Gastrocnemius medialis (tissue), 4 donors: ENCODE measurements at places on chromosomes 7 and 10.

DNA sequence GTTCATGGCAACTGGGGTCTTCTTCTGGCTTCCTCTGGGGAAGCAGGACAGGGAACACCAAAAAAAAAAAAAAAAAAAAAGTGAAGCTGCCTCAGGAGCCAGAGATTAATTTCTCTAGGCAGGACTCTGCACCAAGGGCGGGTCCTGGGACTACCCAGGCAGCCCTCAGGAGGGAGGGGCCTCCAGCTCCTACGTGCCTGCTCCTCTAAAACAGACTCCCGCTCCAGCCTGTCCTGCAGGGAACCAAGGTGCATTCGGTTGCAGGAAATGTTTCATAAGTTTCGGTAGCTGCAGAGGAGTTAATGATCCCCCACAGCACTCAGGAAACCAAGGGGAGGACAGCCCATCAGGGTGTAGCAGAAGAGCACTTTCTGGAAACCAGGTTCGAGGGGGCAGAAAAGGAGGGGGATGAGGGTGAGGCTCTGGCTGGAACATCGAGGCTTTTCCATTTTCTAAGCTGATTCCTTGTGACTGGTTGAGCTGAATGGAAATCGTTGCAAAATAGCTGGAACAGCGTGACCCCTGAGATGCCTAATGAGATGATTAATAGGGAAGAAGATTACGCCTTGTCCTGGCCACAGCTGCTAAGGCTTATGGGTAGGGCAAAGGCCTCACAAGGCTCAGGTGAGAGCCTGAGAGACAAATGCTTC is 84.2 kb downstream of the STRA8 start:
- DNase-seq, result no peak

DNA sequence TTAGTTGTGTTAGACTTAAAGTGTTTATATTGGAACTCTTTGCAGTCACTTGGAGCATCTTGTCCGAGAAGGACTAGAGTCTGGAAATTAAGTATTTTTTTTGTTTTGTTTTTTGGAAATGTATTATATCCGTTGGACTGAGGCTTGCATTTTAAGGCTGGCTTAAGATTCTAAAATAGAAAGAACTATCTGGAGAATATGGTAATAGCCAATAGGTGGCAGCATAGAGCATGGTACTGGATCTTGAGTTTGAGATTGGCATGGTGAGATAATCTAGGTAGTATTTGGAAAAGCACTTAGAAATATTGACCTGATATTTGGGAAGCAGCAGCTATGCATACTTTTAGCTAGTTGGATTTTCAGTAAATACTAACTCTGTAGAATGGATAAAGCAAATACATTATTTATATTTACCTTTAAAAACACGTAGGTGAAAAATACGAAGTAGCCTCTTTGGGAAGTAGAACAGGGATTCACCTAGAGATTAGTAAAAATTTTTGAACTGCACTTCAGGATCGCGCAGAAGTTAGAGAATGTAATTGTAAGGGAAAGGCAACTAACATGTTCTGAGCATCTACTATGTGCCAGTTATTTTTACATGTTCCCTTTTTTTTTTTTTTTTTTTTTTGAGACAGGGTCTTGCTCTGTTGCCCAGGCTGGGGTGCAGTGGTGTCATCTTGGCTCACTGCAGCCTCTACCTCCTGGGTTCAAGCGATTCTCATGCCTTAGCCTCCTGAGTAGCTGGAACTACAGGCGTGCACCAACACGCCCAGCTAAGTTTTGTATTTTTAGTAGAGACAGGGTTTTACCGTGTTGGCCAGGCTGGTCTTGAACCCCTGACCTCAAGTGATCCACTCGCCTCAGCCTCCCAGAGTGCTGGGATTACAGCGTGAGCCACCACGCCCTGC is 78.6 kb downstream of the LCOR start:
- no peak for DNase-seq

- no peak for DNase-seq
Measured at GRCh38 chr7:39509436-39509835, 56.8 kb upstream of the YAE1 start.

DNA sequence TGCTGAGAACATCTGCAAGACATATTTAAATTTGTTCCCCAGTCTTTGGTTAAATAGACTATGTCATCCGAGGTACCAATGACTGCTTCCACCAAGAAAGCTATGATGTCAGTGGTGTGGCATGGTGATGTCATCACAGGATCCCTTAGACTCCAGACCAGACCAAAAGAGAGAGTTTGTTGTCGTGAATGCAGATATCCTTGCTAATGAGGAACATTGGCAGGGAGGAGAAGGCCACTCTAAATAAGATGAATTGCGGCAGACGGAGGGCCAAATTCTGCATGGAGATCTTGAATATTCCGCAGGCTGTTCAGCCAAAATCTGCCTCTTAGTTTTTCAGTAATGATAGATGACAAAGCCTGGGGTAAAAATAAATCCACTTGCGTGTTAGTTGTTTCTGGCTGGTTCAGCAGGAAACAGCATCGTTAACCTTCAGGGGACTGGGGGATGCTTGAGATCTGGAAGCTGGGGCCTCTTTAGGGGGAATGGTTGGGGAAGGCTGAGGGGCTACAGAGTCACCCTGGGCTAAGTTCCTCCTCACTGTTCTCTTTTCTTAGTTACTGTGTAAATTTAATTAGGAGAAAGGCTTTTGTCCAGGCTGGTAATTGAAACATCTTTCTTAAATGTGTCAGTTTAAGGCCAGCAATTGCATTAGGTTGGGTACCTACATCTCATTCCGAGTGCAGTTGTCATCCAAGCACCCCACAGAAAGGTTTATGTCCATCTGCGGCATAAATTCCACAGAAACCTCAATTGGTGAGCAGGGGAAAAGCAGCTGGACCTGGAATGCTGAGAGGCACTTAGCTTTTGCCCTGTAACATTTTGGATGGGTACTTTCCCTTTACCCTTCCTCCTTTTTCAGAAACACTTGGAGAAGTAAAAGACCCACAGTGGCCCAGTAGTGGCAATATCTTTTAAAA is 11.6 kb upstream of the CAMK1D start:
- no peak for DNase-seq

DNA sequence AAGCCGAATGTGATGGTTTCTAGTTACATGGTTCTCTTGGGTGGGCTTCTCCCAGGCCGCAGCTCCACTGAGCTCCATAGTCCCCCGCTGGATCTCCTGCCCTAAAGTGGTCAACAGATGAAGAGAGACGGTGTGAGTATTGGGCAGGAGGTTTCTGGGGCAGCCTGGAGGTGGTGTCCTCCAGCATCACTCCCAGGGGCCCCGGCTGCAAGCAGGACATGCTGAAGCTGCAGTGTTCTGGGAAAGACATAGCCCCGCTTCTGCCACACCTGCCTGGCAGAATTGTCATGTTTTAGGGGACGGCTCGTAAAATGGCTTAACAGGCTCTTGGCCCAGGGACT is 40.4 kb downstream of the CALML3 start:
- no peak for DNase-seq
